Uterus (tissue), 4 donors: ENCODE measurements at places on chromosomes 13 and 19. TPM values are rescaled to one million over a fixed set of nuclear protein-coding genes. Genes with fewer than 3 reads are reported as not detected.

GRCh38 chr13:43166644-43167457 is 143.5 kb downstream of the DNAJC15 start:
- H3K27ac ChIP-seq = no peak overlapping the region
- H3K4me1 ChIP-seq = no peaks in the 10 kb centered on the region
- H3K4me3 ChIP-seq = no peak overlapping the region
- no peak for DNase-seq
- H3K36me3 ChIP-seq = no peaks in the 10 kb centered on the region

DNA sequence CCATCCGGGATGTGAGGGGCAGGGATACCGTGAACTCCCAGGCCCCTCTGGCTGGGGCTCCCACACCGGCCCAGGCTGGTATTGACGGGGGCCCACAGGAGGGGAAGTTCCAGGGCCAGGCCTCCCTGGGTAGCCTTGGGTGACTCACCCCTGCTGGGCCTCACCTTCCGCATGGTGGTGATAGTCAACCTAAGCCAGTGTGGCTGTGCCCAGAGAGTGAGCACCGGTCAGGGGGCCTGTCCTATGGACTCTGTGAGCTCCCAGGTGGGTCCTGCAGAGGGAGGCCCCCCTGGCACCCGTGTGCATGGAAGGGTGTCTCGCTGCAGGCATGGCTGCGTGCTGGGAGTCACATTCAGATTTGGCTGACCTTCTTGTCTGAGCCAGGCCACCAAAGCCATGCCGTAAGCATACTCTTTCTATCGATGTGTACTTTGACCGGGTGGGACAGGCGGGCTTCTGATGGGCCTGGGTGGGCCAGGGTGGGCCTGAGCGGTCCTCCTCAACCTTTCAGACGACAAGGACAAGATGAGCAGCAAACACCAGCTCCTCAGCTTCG is 27.6 kb downstream of the DHX34 start:
- H3K4me3 ChIP-seq = no peak overlapping the region
- H3K27me3 ChIP-seq = no peaks in the 10 kb centered on the region
- no peaks in the 10 kb centered on the region for H3K36me3 ChIP-seq
- no peaks in the 10 kb centered on the region for H3K4me1 ChIP-seq

DNA sequence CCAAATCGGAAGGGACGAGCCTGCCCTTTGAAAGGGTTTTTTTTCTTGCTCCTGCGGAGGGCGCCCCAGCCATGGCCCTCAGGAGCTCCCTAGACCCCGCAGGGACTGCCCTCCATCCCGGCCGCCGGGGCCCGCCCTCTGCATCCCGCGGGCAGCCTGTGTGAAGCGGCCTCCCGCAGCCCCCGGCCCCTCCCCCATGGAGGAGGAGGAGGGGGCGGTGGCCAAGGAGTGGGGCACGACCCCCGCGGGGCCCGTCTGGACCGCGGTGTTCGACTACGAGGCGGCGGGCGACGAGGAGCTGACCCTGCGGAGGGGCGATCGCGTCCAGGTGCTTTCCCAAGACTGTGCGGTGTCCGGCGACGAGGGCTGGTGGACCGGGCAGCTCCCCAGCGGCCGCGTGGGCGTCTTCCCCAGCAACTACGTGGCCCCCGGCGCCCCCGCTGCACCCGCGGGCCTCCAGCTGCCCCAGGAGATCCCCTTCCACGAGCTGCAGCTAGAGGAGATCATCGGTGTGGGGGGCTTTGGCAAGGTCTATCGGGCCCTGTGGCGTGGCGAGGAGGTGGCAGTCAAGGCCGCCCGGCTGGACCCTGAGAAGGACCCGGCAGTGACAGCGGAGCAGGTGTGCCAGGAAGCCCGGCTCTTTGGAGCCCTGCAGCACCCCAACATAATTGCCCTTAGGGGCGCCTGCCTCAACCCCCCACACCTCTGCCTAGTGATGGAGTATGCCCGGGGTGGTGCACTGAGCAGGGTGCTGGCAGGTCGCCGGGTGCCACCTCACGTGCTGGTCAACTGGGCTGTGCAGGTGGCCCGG is 815 bp downstream of the MAP3K10 start:
- no peaks in the 10 kb centered on the region for H3K27me3 ChIP-seq
- peak; percentile 35 for DNase-seq
- H3K36me3 ChIP-seq = no peaks in the 10 kb centered on the region

DNA sequence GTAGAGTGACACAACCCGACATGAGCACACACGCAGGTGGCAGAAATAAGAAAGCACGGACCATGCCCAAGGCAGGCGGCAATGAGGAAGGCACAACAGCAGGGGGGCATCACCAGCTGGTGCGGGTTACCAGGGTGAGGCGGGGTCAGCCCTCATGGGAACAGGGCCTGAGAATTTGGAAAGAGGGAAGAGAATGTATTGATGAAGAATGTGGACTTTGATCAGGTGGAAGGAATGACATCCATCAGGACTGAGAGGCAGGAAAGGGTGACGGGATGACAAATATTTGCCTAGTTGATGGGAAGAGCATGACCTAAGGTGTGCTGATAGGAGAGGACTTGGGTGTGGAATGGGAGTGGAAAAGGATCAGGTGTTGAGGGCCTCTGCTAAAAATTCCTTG is 177.5 kb downstream of the ABCC4 start:
- no peaks in the 10 kb centered on the region for H3K4me1 ChIP-seq
- H3K4me3 ChIP-seq = no peak overlapping the region
- no peak overlapping the region for H3K27ac ChIP-seq

- no peaks in the 10 kb centered on the region for H3K4me1 ChIP-seq
- no peak overlapping the region for H3K27ac ChIP-seq
- H3K27me3 ChIP-seq = no peaks in the 10 kb centered on the region
- no peak for DNase-seq
These were observed 431.4 kb downstream of the TBC1D4 start for GRCh38 chr13:75050419-75051046.

GRCh38 chr19:4713384-4713951 is 10.2 kb downstream of the DPP9 start:
- DNase-seq = peak; percentile 87
- no peaks in the 10 kb centered on the region for H3K4me1 ChIP-seq
- H3K27me3 ChIP-seq = no peaks in the 10 kb centered on the region
- H3K27ac ChIP-seq = peak overlapping the region; percentile 76
- no peak overlapping the region for H3K4me3 ChIP-seq

- H3K36me3 ChIP-seq = no peaks in the 10 kb centered on the region
- DNase-seq = no peak
- H3K27ac ChIP-seq = no peak overlapping the region
- no peaks in the 10 kb centered on the region for H3K4me1 ChIP-seq
- H3K4me3 ChIP-seq = no peak overlapping the region
These were observed 21.9 kb downstream of the CDC16 start for GRCh38 chr13:114256547-114256946.

The OLFM2 gene
- total RNA-seq = 114 TPM

The CCNA1 gene
- total RNA-seq = not detected

The CEACAM20 gene
- total RNA-seq = not detected
